Midbrain (tissue), 1 donor: ENCODE measurements at places on chromosomes 6 and 20.

GRCh38 chr6:108799354-108799717, 48.9 kb upstream of the ARMC2 start:
- DNase-seq, result no peak

DNA sequence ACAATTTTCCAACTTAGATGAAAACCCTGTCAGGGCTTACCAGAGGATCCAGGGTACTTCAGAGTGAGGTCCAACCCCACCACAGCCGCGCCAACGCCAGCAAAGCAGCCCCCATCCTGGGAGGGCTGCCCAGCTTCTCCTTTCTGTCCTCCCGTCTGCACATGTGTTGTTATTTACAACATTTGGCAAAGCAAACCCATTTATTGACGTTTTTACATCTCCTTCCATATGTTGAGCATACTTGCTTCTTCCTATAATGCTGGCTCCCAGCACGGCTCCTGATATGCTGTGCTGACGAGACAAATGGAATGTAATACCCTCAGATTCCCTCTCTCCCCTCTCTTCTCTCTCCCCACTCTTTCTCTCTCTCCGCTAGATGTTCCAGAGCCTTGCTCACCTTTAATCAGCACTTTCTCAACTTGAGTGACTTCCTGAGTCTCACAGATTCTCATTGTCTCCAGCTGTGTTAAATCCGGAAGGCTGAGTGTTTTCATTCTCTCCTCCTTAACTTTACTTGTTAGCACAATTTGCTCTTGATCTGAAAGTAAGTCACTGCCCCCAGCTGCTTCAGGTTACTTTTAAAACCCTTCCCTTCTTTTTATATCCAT, 22.7 kb downstream of the RCAN2 start:
- DNase-seq, result no peak

DNA sequence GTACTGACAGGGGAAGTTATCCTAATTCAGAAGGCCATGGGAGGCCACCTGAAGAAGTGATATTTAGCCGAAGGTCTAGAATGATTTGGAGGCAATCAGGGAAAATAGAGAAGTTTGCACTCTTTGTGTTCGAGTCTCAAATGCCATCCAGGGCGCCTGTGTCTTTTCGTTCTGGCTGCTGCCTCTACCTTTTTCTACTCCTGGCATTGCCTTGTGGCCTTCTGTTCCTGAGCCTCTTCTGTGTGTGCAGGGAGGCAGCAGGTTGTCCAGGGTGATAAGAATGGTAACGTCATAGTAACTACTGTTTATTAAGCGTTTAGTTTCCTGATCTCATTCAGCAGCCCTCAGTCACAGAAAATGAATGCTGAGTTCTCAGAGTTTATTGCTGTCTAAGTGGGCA, 252.1 kb downstream of the FARS2 start:
- no peak for DNase-seq

- DNase-seq, result peak; percentile 44
Measured at GRCh38 chr20:44384423-44385027, 29.0 kb downstream of the HNF4A start.

DNA sequence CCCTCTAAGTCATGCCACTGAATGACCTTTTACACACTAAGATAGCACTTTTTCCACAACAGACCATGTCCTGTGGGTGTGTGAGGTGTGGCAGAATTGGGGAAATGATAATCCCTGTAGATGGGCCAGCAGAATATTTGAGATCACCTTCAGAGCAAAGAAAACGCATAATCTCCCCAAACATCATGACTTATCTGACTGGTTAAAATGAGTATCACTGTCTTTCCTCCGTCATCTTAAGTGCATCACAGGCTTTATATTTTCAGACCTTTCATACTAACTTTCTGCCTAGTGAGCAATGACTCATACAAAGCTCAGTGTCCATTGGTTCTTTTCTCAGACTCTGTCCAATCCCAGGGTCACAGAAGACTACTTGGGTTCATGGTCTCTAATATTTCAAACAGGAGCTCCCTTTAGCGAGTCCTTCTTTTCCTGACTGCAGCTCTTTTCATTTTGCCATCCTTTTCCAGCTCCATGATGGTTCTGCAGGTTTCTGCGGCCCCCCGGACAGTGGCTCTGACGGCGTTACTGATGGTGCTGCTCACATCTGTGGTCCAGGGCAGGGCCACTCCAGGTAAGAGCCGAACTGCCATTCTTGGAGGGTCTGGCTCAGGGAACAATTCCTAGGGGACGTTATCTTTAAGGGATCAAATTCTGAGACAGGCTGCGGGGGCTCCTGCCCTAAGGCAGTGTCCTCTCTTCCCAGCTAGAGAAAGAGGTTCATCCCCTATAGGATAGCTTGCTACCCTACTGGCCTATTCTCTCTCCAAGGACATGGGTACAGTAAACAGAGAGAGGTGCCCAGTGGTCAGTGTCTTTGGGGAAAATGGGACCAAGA, at the start of gene HLA-DPB1:
TSS of gene HLA-DPB1 (plus strand) at position 423 of the 838 bp plus-strand sequence. CDS start at position 475, 52 bp downstream.
- peak; percentile 70 for DNase-seq

- no peak for DNase-seq
Measured at GRCh38 chr6:154619146-154619545, 108.7 kb upstream of the CNKSR3 start.

DNA sequence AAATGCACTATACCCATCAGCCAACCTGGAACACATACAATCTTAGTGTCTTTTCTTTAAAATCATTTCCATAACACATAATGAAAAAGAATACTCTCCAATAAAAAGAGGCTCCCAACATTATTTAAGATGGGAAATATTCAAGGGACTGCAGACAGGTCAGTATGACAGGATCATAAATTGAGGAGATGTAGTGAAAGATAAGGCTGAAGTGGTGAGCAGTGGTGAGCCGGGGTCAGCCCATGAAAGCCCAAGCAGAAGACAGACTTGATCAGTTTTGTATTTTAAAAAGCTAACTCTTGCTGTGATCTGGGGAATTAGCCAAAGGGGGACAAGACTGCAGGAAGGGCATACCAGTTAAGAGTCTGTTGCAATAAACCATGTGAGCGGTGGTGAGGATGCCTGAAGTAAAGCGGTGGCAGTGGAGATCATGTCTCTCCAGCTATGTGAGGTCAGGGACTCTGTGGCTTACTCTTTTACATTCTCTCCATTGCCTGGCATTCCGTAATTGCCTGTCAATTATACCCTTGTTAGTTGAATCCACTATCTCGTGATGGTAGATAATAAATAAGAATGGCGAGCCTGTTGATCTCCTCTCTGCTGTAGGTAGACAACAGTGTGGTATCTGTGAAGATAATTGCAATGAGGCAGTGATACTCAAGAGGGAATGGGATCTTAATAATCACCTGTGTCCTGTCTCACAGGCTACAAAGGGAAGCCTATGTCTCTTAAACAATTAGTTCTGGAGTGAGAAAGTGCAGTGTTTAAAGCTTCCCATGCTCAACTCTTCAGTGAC, 97.4 kb downstream of the FILIP1 start:
- no peak for DNase-seq

- DNase-seq, result no peak
Measured at GRCh38 chr6:1611322-1611571, 1.5 kb downstream of the FOXC1 start.

DNA sequence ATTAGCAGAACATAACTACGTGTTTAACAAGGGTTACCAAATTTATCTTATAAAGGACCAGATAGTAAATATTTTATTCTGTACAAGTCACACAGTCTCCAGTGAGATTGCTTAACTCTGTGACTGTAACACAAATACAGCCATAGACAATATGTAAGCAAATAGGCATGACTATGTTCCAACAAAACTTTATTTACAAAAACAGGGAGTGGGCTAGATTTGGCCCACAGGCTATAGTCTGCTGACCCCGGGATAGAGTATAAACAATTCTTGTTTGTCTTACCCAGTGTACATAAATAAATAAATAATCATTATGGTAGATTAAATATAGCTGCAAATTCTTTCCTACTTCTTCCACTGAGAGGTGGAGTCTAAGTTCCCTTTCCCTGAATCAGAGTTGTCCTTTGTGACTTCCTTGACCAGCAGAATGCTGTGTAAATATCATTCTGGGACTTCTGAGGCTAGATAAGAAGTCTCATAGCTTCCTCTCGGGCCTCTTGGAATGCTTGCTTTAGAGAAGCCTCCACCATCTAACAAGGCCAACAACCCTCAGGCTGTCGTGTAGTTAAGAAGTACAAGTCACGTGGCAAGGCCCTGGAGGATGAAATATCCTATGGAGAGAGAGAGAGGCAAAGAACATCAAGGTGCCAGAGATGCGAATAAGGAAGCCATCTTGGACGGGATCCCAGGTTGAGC, 59.1 kb upstream of the TMEM244 start:
- DNase-seq, result no peak

DNA sequence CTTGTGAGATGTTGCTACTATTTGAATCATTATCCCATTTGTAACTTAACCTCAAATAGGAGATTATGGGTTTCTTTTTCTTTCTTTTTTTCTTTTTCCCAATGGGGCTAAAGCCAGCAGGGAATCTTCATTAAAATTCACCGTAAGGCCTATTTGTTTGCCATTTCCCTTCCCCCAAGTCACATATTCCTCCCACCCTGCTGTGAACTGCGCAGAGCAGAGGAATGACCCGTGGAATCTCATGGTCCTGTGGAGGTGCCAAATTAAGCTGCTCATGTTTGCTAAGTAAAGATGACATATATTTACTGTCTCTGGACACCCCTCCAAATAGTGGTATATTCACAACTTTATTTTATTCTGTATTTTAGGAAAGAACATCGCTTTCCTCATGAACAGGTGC, 699.3 kb downstream of the RNF144B start:
- DNase-seq, result no peak
